Suprapubic skin (tissue), 4 donors: ENCODE measurements at places on chromosomes 5 and 9. TPM values are rescaled to one million over a fixed set of nuclear protein-coding genes. Genes with fewer than 3 reads are reported as not detected.

ACOT12 gene
- not detected for total RNA-seq

PCDHB7 gene
- 0.49 TPM for total RNA-seq

DNA sequence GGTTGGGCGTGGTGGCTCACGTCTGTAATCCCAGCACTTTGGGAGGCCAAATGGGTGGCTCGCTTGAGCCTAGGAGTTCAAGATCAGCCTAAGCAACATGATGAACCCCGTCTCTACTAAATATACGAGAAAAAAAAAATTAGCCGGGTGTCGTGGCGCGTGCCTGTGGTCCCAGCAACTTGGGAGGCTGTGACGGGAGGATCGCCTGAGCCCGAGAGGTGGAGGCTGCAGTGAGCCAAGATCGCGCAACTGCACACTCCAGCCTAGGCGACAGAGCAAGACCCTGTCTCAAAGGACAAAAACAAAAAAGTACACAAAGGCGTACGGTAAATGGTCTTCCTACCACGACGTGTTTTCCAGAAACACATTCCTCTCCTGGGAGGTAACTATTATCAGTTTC is 538 bp upstream of the BDP1 start:
- peak overlapping the region; percentile 75 for H3K4me3 ChIP-seq
- H3K27me3 ChIP-seq: peaks cover 20% of the 10 kb centered on the region
- H3K27ac ChIP-seq: peak overlapping the region; percentile 91
- peaks cover 23% of the 10 kb centered on the region for H3K4me1 ChIP-seq

DNA sequence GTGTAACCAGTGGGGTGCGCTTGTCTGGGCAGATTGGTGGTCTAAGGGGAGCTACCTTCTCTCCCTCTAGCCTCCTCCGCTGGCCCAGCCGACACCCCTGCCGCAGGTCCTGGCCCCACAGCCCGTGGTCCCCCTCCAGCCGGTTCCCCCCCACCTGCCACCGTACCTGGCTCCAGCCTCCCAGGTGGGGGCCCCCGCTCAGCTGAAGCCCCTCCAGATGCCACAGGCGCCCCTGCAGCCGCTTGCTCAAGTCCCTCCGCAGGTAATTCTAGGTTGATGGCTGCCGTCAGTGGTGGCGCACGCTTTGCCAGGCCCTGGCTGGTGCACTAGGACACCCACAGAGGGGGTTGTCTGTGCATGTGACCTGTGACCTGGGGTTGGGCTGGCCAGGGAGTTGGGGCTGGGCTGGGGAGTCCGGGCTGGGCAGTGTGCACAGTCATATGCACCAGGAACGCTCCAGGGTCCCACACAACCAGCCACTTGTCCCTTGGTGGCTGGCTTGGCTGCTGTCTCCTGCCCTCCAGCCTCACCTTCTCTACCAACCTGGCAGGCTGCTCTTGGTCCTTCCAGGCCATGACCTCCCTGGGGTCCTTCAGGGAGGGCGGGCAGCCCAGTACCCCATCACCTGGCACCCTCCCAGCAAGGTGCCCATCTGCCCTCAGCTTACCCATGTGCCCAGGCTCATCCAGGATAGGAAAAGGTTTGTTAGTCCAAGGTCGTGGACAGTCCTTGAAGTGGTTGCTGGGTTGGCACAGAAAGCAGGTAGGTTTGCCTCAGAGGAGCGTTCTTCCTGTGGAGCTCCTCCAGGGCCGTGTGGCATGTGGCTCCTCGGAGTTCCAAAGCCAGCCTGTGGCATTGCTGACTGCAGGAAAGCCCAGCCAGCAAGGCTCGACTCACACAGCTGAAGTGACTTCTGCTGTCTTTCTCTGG is 73.2 kb downstream of the WNK2 start:
- no peaks in the 10 kb centered on the region for H3K4me1 ChIP-seq
- peaks cover 10% of the 10 kb centered on the region for H3K36me3 ChIP-seq
- H3K4me3 ChIP-seq: no peak overlapping the region
- no peak for DNase-seq
- no peaks in the 10 kb centered on the region for H3K27me3 ChIP-seq

DNA sequence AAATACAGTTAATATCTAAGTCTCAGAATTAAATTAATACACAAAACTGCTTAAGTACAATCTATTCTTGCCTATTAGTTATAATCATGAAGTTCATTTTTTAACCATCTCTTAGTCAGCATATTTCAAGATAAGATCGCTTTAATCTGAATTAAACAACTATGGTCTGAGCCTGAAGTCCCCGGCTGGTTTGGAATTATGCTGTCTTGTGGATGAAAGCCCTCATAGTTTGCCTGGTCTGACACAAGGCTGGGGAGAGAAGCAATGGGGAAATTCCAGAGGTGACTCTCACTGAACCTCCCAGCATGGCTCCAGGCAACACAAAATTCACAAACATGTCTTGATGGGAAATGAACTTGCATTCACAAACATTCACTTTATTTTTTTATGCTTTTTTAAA is 28.0 kb upstream of the GRAMD2B start:
- H3K27ac ChIP-seq: no peak overlapping the region
- no peak for DNase-seq
- H3K4me1 ChIP-seq: no peaks in the 10 kb centered on the region
- no peak overlapping the region for H3K4me3 ChIP-seq

- no peak overlapping the region for H3K27ac ChIP-seq
- no peak for DNase-seq
- H3K27me3 ChIP-seq: no peaks in the 10 kb centered on the region
- H3K36me3 ChIP-seq: no peaks in the 10 kb centered on the region
These were observed 17.2 kb upstream of the DIRAS2 start for GRCh38 chr9:90659650-90660364.

DNA sequence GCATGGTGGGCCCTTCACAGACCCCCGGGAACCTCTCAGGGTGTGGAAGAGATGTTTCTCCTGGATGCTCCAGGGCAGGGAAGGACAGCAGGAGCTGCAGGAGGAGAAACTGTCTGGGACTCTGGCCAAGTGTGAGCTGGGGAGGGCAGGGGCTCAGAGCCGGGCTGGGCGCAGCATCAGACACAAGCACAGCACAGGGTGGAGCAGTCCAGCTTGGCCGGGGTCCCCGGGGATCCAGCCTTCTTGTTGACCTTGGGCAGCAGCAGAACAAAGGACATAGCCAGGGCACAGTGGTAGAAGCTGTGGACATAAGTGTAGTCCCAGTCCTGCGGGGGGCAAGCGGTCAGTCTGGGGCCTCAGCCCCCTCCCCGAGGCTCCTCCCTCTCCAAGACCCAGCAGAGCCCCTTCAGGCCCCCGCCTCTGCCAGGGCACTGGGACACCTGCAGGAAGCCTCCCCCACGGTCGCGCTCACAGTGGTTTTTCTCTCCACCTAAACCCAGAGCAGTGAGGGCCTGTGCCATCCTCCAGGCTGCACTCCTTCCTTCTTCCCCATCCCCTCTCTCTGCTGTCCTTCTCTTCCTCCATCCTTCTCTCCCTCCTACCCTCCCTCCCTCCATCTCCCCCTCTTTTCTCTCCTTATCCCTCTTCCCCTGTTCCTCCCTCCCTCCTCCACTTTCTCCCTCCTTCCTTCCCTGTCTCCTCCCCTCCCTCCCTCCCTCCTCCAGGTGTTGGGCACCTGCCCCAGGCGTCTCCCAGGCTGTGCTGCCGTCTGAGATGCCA is 10.1 kb downstream of the MYMK start:
- no peaks in the 10 kb centered on the region for H3K36me3 ChIP-seq
- H3K4me3 ChIP-seq: no peak overlapping the region
- no peak overlapping the region for H3K27ac ChIP-seq
- no peak for DNase-seq

MRRF gene
- 75.2 TPM for total RNA-seq

TRAPPC13 gene
- total RNA-seq: 18.4 TPM

PCDHGA6 gene
- 4.7 TPM for total RNA-seq

GRCh38 chr5:123921193-123921592 is 409.2 kb downstream of the CSNK1G3 start:
- no peak for DNase-seq
- peaks cover 11% of the 10 kb centered on the region for H3K4me1 ChIP-seq
- H3K27ac ChIP-seq: no peak overlapping the region
- H3K4me3 ChIP-seq: no peak overlapping the region
- H3K36me3 ChIP-seq: no peaks in the 10 kb centered on the region

DNA sequence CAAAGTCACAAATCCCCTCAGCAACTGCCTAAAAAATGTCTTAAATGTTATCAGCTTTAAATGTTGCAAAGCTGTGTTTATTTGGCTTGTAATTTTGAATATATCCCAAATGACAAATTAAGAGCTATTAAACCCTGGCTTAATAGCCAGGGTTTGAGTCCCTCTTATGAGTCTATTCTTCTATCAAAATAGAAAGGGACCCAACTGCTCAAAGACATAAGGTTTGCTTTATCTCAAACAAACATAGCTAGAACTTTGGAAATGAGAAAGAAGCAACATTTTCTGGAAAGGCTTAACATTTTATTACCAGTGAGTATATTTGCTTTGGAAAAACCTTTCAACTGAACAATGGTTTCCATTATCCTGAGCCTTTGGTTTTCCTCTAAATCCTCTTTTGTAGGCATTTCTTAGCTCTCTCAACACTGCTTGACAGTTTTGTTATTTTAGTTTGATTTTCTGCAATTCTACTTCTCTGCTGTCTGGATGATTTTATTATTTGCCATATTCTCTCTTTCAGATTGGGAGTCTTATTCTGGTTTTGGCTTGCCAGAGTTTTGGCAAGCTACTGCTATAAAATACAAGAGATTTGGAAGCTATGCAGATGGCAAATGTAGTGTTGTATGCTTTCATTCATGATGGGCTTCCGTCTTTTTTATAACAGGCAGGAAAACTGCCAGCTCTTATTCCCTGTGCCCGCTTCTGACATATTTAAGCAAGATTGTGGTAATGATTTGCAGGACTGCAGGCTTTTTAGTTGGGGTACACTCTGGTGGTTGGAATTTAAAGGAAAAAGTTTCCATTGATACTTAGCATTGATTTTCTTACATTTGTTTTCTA is 734.9 kb downstream of the DTWD2 start:
- H3K36me3 ChIP-seq: no peaks in the 10 kb centered on the region
- no peak overlapping the region for H3K4me3 ChIP-seq
- H3K27ac ChIP-seq: no peak overlapping the region
- no peaks in the 10 kb centered on the region for H3K4me1 ChIP-seq
- no peaks in the 10 kb centered on the region for H3K27me3 ChIP-seq

GRCh38 chr5:120146787-120147186 is 317.3 kb upstream of the PRR16 start:
- H3K27ac ChIP-seq: no peak overlapping the region
- no peak overlapping the region for H3K4me3 ChIP-seq
- H3K27me3 ChIP-seq: no peaks in the 10 kb centered on the region
- no peak for DNase-seq
- H3K4me1 ChIP-seq: no peaks in the 10 kb centered on the region

BTNL9 gene
- 17.9 TPM for total RNA-seq

SPRY4 gene
- total RNA-seq: 4.6 TPM

ZNF883 gene
- 2.9 TPM for total RNA-seq

TMEM252 gene
- total RNA-seq: not detected

CD72 gene
- 3.7 TPM for total RNA-seq

GRCh38 chr9:113011911-113012381 is at the start of gene ZNF883:
Gene ZNF883 (minus strand): TSS chr9:113012192.
- no peaks in the 10 kb centered on the region for H3K4me1 ChIP-seq
- H3K36me3 ChIP-seq: no peaks in the 10 kb centered on the region
- peak within 1 kb of the TSS; percentile 18 for H3K4me3 ChIP-seq
- H3K27me3 ChIP-seq: peaks cover 6% of the 10 kb centered on the region
- DNase-seq: no peak

PCDHB2 gene
- 2.2 TPM for total RNA-seq
